ENCODE measurements at places on chromosomes 3 and 15. TPM values are rescaled to one million over a fixed set of nuclear protein-coding genes. Genes with fewer than 3 reads are reported as not detected.
A peak's percentile ranks its signal among the peaks of the same experiment; 100 is the strongest.

- no peak for DNase-seq
- no peak overlapping the region for H3K4me3 ChIP-seq
- H3K27ac ChIP-seq = no peak overlapping the region
- no peaks in the 10 kb centered on the region for H3K4me1 ChIP-seq
These were observed 242.2 kb upstream of the AZI2 start for GRCh38 chr3:28590860-28591259.

DNA sequence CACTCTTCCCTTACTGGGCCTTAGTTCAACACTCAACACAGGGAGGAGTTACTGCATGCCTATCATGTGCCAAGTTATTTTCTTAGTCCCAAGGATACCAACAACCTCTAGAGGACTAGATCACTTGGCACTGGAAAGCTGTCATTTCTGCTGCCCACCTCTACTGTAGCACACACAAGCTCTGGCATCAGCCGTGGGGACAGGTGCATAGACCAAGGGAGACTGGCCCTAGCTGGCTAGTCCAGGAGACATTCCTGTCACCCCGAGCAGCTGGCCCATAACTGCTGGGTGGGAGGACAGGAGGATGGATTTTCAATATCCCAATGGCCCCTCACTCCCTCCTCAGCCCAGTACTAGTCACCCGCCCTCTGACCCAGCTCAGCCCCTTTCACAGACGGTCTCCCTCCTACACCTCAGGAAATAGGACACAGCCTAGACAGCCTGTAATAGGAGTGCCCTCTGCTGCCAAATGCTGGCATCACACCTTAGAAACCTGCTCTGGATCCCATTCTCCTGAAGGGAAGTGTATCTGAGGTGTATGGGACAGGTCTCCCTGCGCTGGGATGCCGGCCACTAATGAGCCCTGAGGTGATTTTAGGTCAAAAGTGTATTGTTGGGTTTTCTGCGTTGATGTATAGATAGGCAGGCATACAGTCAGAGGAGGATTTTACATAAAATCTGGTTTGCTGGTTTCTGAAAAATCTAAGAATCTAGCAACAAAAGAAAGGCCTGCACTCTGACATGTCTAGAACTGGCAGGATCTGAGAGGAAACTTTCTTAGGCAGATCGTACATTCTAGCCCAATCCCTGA lies 3.4 kb upstream of the DZIP1L start:
- no peak overlapping the region for H3K4me3 ChIP-seq
- peaks cover 19% of the 10 kb centered on the region for H3K4me1 ChIP-seq
- no peaks in the 10 kb centered on the region for H3K36me3 ChIP-seq
- H3K27me3 ChIP-seq = no peaks in the 10 kb centered on the region
- DNase-seq = peak; percentile 62

DNA sequence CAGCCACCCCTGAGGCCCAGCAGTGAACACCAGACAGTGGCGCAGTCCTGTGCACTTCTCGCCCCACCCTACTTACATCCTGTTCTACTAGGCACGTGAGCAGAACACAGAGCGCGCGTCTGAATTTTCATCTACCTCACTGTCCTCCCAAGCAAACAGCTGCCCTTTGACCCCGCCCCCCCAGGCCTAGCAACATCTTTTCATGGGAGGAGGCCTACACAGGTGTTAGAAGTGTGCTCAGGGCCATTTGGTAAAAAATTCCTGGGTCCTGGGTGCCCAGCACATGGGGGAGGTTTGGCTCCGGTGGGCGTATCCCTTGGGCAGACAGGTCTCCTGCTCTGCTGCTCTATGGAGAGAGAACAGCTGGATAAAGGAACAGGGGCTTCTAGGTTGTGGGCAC lies 95.0 kb downstream of the MYLK start:
- no peak overlapping the region for H3K4me3 ChIP-seq
- no peaks in the 10 kb centered on the region for H3K4me1 ChIP-seq
- no peaks in the 10 kb centered on the region for H3K27me3 ChIP-seq
- no peak for DNase-seq
- H3K36me3 ChIP-seq = no peaks in the 10 kb centered on the region

GRCh38 chr15:85407421-85408269 lies 27.2 kb downstream of the AKAP13 start:
- H3K27me3 ChIP-seq = no peaks in the 10 kb centered on the region
- no peak overlapping the region for H3K27ac ChIP-seq
- no peaks in the 10 kb centered on the region for H3K36me3 ChIP-seq
- DNase-seq = no peak

DNA sequence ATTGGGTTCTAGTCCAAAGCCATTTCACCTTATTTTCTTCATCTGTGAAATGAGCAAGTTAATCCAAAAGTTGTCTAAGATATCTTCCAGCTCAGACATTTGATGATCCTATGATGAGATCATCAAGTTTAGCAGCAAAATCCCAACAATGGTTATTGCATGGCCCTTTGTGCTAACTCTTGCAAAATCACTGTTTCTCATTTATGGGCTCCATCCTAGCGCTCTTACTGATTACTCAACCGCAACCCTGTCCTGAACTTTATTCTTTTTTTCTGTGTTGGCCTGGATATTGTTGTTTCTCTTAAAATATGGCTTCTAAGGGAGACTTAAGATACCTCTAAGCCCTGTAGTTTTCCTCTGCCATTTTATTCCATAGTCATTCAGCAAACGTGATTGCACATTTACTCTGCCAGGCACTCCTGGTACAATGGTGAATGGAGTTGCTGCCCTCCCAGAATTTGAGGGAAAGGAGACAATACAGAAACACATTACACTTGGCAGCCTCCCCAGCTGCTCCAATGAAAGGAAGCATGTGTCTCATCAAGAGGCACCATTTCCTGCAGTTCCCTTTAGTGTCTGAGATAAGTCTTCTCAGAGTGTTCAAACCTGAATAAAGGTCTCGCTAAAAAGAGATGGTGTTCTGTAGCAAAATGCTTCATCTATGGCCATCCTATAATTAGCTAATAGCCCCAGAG lies 4.4 kb downstream of the GXYLT2 start:
- no peak for DNase-seq
- no peak overlapping the region for H3K4me3 ChIP-seq
- H3K27me3 ChIP-seq = no peaks in the 10 kb centered on the region
- H3K36me3 ChIP-seq = no peaks in the 10 kb centered on the region
- peaks cover 5% of the 10 kb centered on the region for H3K4me1 ChIP-seq

DNA sequence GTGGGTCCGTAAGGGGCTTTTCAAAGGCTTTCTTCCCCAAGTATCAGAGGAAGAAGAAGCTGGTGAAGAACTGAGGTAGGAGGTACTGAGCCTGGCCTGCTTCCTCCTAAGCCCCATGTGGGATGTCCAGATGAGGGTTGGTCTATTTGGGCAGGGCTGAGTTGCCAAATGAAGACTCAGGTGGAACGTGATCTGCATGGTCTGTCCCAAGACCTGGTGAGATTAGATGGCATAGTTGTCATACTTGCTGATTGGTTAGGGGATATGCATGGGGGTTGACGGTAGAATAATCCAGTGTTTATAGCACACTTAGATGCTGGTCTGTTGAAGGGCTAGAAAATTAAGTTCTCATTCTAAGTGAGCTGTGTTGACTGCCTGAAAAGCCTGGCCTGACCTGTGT lies 36.3 kb upstream of the BSN start:
- DNase-seq = peak; percentile 62
- H3K27ac ChIP-seq = peak overlapping the region; percentile 67
- peaks cover 56% of the 10 kb centered on the region for H3K4me1 ChIP-seq
- H3K36me3 ChIP-seq = no peaks in the 10 kb centered on the region

GRCh38 chr3:78907367-78907766 lies 860.4 kb downstream of the ROBO1 start:
- H3K4me1 ChIP-seq = no peaks in the 10 kb centered on the region
- H3K27ac ChIP-seq = no peak overlapping the region
- no peak for DNase-seq
- H3K27me3 ChIP-seq = no peaks in the 10 kb centered on the region
- no peaks in the 10 kb centered on the region for H3K36me3 ChIP-seq

DNA sequence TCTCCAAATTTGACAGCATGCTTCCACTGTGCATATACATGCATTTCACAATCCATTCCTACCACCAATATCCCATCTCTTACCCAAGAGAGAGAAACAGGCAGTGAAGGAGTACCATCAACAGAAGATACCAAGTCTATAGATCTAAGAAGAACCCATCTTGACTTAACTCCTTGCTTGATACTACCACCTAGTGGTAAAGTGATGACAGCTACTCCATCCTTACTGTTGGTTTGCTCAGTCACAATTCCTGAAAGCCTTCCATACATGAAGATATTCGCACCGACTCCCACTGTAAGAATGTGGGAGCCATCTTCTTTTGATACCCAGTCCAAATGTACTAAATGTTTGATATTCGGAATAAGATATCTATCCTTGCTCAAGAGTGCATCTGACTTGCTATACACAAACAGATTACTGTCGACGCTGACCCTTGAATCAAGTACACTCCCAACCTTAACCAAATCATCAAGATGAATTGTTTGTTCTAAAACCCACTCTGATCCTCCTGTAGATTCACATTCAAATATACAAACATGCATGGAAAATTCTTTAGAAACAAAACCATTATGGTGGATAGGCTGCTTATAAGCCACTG lies 123.1 kb downstream of the DMXL2 start:
- H3K4me1 ChIP-seq = no peaks in the 10 kb centered on the region
- H3K36me3 ChIP-seq = no peaks in the 10 kb centered on the region
- no peaks in the 10 kb centered on the region for H3K27me3 ChIP-seq
- no peak overlapping the region for H3K4me3 ChIP-seq

DNA sequence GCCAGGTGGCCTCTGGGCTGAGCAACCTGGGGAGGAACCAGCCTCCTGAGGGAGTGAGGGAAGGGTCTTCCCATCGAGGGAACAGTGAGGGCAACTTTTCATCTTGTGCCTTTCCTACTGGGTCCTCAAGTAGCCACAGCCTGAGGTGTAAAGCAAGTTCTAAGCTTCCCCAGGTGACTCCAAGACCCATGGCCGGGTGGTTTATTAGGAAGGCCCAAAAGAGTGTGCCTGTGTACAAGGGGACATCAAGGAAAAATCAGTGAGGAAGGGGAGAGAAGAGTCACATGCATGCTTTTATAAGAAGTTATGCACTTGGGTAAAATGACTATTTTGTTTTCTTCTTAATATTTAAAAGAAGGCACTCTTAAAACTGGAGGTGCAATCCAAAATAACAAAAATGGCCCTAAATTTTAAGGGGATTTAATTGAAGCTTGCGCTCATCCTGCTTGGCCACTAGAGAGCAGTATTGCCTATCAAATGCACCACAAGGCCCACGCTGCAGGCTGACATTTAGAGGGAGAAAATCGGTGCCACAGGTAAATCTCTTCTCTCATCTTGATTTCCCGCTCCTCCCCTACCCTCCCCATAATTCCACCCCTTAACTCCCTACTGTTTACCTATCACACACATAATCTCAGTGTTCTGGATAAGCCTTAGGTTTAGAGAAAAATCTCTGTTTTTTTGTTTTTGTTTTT lies 6.7 kb downstream of the NANOGP8 start:
- DNase-seq = no peak
- no peaks in the 10 kb centered on the region for H3K4me1 ChIP-seq
- H3K4me3 ChIP-seq = no peak overlapping the region

- peak overlapping the region; percentile 34 for H3K4me3 ChIP-seq
- peaks cover 10% of the 10 kb centered on the region for H3K4me1 ChIP-seq
- no peaks in the 10 kb centered on the region for H3K27me3 ChIP-seq
- peak; percentile 39 for DNase-seq
- H3K36me3 ChIP-seq = peaks cover 3% of the 10 kb centered on the region
These were observed 26.4 kb upstream of the PDE8A start for GRCh38 chr15:84955089-84955848.

- peak overlapping the region; percentile 78 for H3K27ac ChIP-seq
- peaks cover 27% of the 10 kb centered on the region for H3K4me1 ChIP-seq
- H3K27me3 ChIP-seq = no peaks in the 10 kb centered on the region
- no peak overlapping the region for H3K4me3 ChIP-seq
- no peaks in the 10 kb centered on the region for H3K36me3 ChIP-seq
These were observed 1.7 kb downstream of the RASL12 start for GRCh38 chr15:65066001-65066634.

DNA sequence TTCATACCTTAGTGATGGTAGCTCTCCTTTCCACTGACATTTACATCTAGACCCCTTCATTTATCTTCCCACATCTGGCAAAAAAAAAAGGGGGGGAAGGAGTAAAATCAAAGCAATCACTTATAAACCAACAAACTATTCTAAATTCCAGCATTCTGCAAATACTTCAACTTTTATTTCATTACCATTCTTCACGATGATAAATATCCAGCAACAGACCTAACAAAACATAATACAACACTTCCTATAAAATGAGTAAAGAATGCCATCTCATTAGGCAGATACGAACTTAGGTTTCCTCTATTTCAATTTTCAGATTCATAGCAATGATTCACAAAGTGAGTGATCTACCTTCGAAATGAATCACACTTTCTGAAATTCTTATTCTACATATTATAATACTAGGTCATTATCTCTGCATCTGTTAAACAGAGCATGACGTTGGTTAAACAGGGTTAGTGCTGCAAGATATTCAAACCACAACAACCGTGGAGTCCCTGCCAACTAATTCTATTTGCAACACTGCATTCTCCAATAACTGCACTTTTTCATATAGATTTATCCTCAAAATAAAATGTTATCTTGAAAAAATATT lies at the start of gene LRRFIP2:
Gene LRRFIP2 (minus strand): TSS at position 51 of the 595 bp plus-strand sequence. CDS start 25,599 bp downstream, outside the sequence.
- no peaks in the 10 kb centered on the region for H3K36me3 ChIP-seq
- H3K4me3 ChIP-seq = peak within 1 kb of the TSS; percentile 79
- H3K27me3 ChIP-seq = no peaks in the 10 kb centered on the region
- peak within 1 kb of the TSS; percentile 88 for H3K27ac ChIP-seq
- no peak for DNase-seq
- peaks cover 64% of the 10 kb centered on the region for H3K4me1 ChIP-seq

- H3K36me3 ChIP-seq = no peaks in the 10 kb centered on the region
- H3K27ac ChIP-seq = no peak overlapping the region
- H3K4me3 ChIP-seq = peak overlapping the region; percentile 76
- no peaks in the 10 kb centered on the region for H3K27me3 ChIP-seq
These were observed 110.8 kb upstream of the ICE2 start for GRCh38 chr15:60589728-60590127.

DNA sequence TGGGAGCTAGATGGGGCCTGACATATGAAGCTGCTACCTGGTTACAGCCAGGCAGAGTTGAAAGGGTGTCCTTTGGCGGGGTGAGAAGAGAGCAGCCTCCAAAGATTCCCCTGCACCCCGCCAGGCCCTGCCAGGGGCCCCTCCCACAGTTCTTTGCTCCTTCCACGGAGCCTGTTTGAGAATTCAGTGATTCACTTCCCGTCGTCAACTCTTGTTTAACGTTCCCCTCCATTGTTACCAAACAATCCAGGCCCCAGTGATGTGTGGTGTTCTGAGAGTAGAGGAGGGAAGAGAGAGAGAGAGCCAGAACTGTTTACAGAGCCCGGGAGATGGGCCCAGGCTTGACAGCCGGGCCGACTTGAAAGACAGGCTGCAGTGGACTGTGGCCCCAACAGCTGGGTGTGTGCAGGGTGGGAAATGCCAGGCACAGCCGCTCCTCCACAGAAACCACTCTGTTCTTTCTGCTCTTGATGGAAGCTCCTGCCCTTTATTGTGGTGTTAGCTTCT lies 81.5 kb downstream of the SMAD3 start:
- no peak for DNase-seq
- H3K27ac ChIP-seq = peak overlapping the region; percentile 77
- H3K4me1 ChIP-seq = peaks cover 89% of the 10 kb centered on the region
- no peak overlapping the region for H3K4me3 ChIP-seq

GRCh38 chr3:46845860-46846623 lies 17.2 kb downstream of the MYL3 start:
- peak overlapping the region; percentile 77 for H3K27ac ChIP-seq
- H3K4me3 ChIP-seq = peak overlapping the region; percentile 51
- DNase-seq = peak; percentile 41
- no peaks in the 10 kb centered on the region for H3K27me3 ChIP-seq

XCR1 gene
- not detected for total RNA-seq

AADACL2 gene
- not detected for total RNA-seq

SCAMP2 gene
- 68.0 TPM for total RNA-seq

FETUB gene
- total RNA-seq = not detected

NMNAT3 gene
- 15.5 TPM for total RNA-seq

Measured in gastrocnemius medialis (tissue), 4 donors.